ENCODE measurements at places on chromosomes 6 and 20. TPM values are rescaled to one million over a fixed set of nuclear protein-coding genes. Genes with fewer than 3 reads are reported as not detected.

The LAMA2 gene
- total RNA-seq, result 0.80 TPM

GRCh38 chr20:1094751-1095150 lies 23.7 kb upstream of the PSMF1 start:
- no peaks in the 10 kb centered on the region for H3K36me3 ChIP-seq
- H3K27ac ChIP-seq, result no peak overlapping the region
- H3K4me3 ChIP-seq, result no peak overlapping the region
- no peak for DNase-seq
- H3K4me1 ChIP-seq, result no peaks in the 10 kb centered on the region

The TGM2 gene
- 261 TPM for total RNA-seq

The IL20RA gene
- 3.1 TPM for total RNA-seq

The TRIM31 gene
- total RNA-seq, result 181 TPM

- H3K4me1 ChIP-seq, result no peaks in the 10 kb centered on the region
- no peak overlapping the region for H3K4me3 ChIP-seq
- DNase-seq, result no peak
- no peaks in the 10 kb centered on the region for H3K27me3 ChIP-seq
- H3K36me3 ChIP-seq, result no peaks in the 10 kb centered on the region
- H3K27ac ChIP-seq, result no peak overlapping the region
Observed at GRCh38 chr20:15600565-15600964, 972.7 kb downstream of the KIF16B start.

The TXLNB gene
- 0.07 TPM for total RNA-seq

The ASIP gene
- total RNA-seq, result not detected

The BHLHE23 gene
- total RNA-seq, result not detected

DNA sequence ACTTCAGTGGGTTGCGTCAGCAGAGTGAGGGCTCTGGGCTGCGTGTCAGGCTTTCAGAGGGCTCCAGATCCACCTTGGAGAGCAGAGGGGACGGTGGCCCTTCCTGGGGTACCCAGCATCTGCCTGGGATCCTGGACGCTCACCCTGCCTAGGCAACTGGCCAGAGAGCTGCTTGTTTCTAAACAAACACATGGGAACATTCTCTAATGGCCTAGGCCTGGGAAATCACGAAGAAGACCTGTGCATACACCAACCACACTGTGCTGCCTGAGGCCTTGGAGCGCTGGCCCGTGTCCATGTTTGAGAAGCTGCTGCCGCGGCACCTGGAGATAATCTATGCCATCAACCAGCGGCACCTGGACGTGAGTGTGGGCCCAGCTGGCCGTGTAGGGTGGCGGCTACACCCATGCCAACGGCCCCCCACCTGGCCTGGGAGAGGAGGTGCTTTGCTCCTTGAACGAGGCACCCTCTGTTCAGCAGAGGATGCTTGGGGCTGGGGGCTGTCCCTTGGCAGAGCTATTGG lies 32.2 kb downstream of the PYGB start:
- no peak overlapping the region for H3K27ac ChIP-seq
- no peak for DNase-seq
- peaks cover 35% of the 10 kb centered on the region for H3K36me3 ChIP-seq
- H3K4me1 ChIP-seq, result peaks cover 7% of the 10 kb centered on the region

Data from Calu3 (cell line).